ENCODE measurements at places on chromosomes 6 and 20. TPM values are rescaled to one million over a fixed set of nuclear protein-coding genes. Genes with fewer than 3 reads are reported as not detected.

Gene NKX2-4
- not detected for total RNA-seq

Gene SSTR4
- 0.18 TPM for total RNA-seq

Gene PROKR2
- not detected for total RNA-seq

Gene RAD21L1
- not detected for total RNA-seq

Gene ENPP3
- 6.5 TPM for total RNA-seq

Gene PRL
- total RNA-seq: 0.58 TPM

Gene BCAS1
- 3.3 TPM for total RNA-seq

Gene C20orf141
- total RNA-seq: not detected

Gene AKAP7
- 13.5 TPM for total RNA-seq

Gene PDRG1
- total RNA-seq: 5.9 TPM

Gene TRERF1
- 19.8 TPM for total RNA-seq

Gene ABHD16B
- total RNA-seq: not detected

Gene CYP39A1
- total RNA-seq: 7.4 TPM
